HFFc6 (cell line): ENCODE measurements at places on chromosomes 13 and 19. TPM values are rescaled to one million over a fixed set of nuclear protein-coding genes. Genes with fewer than 3 reads are reported as not detected.

NACC1 gene
- 136 to 146 TPM (median 145 TPM) in 3 replicates for total RNA-seq

MADCAM1 gene
- 0.32 to 0.42 TPM (median 0.32 TPM) in 3 replicates for total RNA-seq

ZNF211 gene
- total RNA-seq: 5.8 and 7.5 TPM in 2 replicates

R3HDM4 gene
- total RNA-seq: 51.9 to 55.5 TPM (median 53.4 TPM) in 3 replicates

TNFSF13B gene
- 0.27 to 0.50 TPM (median 0.30 TPM) in 3 replicates for total RNA-seq

LSR gene
- 1.6 to 3.0 TPM (median 1.9 TPM) in 3 replicates for total RNA-seq

DNA sequence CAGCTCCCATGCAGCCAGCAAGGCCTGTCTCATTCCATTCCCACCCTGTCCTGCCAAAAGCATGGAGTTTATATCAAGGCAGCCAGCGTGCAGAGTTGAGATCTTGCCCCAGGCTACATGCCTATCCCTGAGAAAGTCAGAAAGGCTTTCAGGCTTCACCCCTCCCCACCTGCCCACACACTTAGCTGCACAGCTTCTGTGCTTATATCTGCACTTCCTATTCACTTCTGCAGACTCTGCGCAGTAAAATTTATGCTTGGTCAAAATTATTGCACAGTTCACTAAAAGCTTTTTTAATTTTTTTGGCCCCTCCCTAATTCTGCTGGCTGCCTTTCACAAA lies 12.5 kb upstream of the ZNF675 start:
- DNase-seq: no peak
- H3K27ac ChIP-seq: peak overlapping the region; percentile 86
- peak overlapping the region; percentile 46 for H3K4me3 ChIP-seq
- H3K4me1 ChIP-seq: peaks cover 21% of the 10 kb centered on the region

- H3K4me3 ChIP-seq: no peak overlapping the region
- no peaks in the 10 kb centered on the region for H3K27me3 ChIP-seq
- no peak overlapping the region for H3K27ac ChIP-seq
- H3K36me3 ChIP-seq: peaks cover 33% of the 10 kb centered on the region
- H3K4me1 ChIP-seq: peaks cover 64% of the 10 kb centered on the region
- no peak for DNase-seq
Measured at GRCh38 chr13:27130223-27130978, 41.2 kb downstream of the USP12 start.

GRCh38 chr19:1592755-1593500 lies at the start of gene MBD3:
Gene MBD3, minus strand, starts transcription at chr19:1592865. Its CDS starts 234 bp downstream, at chr19:1592631.
- H3K4me3 ChIP-seq: peak within 1 kb of the TSS; percentile 95
- peak; percentile 88 for DNase-seq
- H3K27me3 ChIP-seq: peaks cover 5% of the 10 kb centered on the region
- peaks cover under 1% of the 10 kb centered on the region; the same call in 1 of the 2 replicates for H3K36me3 ChIP-seq
- peaks cover 23% of the 10 kb centered on the region for H3K4me1 ChIP-seq

DNA sequence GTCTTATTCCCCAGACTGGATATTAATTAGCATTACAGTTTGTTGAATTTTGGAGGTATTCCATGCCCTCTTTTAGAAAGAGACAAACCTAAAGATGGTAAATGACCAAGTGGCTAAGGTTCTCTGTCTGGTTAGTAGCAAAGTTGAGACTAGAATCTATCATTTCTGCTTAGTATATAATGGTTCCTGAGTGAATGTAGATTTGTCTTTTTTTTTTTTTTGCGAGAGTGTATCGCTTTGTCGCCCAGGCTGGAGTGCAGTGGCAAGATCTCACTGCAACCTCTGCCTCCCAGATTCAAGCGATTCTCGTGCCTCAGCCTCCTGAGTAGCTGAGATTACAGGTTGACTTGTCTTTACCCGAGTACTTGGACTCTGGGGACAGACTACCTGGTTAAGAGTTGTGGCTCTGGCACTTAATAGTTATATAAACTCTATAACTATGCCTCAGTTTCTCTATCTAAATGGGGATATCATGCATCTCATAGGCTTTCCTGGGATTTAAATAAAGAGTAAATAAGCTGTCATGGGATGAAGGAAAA lies 2.7 kb downstream of the NAA16 start:
- peak overlapping the region; percentile 98 for H3K4me3 ChIP-seq
- H3K27ac ChIP-seq: no peak overlapping the region
- H3K27me3 ChIP-seq: no peaks in the 10 kb centered on the region
- H3K36me3 ChIP-seq: no peaks in the 10 kb centered on the region
- peaks cover 40% of the 10 kb centered on the region for H3K4me1 ChIP-seq
- DNase-seq: no peak

DNA sequence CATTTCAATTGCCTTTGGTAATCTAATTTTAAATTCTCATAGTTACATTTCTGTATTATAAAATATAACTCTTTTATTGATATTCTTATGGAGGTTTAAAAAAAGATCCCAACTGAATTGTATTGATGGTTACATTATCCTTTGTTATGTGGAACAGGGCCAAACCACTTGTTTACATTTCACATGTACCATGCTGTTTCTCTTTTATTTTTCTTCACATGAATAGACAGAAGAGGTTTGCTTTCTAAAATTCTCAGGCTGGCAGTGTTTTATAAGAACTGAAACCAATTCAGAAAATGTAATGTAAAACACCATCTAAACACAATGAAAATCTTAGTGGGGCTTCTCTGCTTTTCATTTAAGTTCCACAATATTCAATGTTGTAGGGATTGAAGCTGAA lies 122.5 kb downstream of the GPC5 start:
- no peaks in the 10 kb centered on the region for H3K27me3 ChIP-seq
- no peak for DNase-seq
- H3K4me3 ChIP-seq: no peak overlapping the region
- H3K36me3 ChIP-seq: no peaks in the 10 kb centered on the region; the same call in 1 of the 2 replicates
- H3K27ac ChIP-seq: no peak overlapping the region

GRCh38 chr13:50758796-50759195 lies 84.7 kb downstream of the DLEU7 start:
- no peak overlapping the region for H3K4me3 ChIP-seq
- H3K27ac ChIP-seq: no peak overlapping the region
- H3K36me3 ChIP-seq: no peaks in the 10 kb centered on the region
- no peak for DNase-seq
- H3K4me1 ChIP-seq: no peaks in the 10 kb centered on the region
- H3K27me3 ChIP-seq: peaks cover 19% of the 10 kb centered on the region

DNA sequence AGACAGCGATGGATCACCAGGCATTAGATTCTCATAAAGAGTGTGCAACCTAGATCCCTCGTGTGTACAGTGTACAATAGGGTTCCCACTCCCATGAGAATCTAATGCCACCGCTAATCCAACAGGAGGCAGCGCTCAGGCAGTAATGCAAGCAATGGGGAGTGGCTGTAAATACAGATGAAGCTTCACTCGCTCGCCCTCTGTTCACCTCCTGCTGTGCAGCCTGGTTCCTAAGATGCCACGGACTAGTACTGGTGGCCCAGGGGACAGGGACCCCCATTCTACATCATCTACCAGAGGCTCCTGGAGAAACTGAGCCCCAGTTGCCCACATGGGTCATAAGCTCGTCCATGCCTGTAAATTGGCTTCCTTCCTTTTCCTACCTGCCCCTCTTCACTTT lies 8.0 kb downstream of the CLEC4M start:
- peaks cover 29% of the 10 kb centered on the region for H3K27me3 ChIP-seq
- no peak for DNase-seq
- peaks cover 8% of the 10 kb centered on the region for H3K4me1 ChIP-seq
- H3K27ac ChIP-seq: no peak overlapping the region
- no peaks in the 10 kb centered on the region for H3K36me3 ChIP-seq

DNA sequence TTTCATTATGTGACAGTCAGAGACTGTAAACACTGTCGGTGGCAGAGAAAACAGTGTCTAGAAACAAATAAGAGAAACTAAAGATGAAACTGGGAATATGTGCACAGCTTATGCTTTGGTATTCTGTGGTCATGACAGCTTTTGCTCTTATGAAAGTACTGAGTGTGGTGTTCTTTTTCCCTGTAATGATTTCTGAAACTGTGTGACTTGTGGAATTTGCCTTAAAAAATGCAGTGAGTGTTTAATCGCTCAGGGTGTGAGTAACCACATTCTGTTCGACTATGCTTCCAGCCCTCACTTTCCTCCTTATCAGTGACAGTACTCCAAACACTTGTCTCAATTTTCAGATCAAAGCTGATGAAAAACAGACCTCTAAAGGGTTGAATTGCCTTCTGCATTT lies 66.9 kb upstream of the DIAPH3 start:
- no peak for DNase-seq
- peaks cover 13% of the 10 kb centered on the region for H3K27me3 ChIP-seq

DNA sequence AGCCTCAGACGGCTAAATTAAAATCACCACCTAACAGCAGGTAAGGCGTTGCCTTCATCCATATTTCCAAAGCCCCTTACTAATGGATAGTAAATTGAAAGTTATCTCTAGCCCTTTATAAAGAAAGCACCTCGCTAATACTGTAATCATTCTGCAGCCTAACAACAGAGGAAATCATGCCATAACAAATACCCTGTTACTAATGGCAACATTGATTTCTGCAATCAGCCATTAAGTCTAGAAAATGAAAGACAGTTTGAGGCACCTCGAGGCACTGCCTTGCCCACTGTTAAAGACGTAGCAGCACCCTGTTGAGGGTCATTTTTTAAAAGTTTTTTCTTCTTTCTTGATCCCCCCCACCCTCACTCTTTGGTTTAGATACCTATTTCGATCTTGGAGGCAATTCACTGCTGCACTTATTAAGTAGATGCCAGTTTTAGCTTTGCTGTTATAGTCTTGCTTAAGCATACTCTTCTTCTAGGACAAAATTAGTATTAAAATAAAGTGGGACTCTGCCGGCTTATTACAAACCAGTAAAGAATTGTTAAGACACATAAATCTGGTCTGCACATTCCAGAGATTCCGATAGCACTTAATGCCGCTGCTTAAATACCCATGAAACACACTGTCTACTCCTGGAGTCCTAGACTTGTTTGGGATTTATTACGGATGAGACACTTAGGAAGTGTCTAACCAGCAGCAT lies 74.8 kb downstream of the ZNF536 start:
- H3K4me1 ChIP-seq: no peaks in the 10 kb centered on the region
- peak; percentile 2 for DNase-seq
- H3K36me3 ChIP-seq: 0 out of 2 replicates have a peak, but pooled peaks cover 5% of the 10 kb centered on the region
- peaks cover 2% of the 10 kb centered on the region; the same call in 1 of the 2 replicates for H3K27me3 ChIP-seq

GRCh38 chr13:79973533-79973963 lies 367.4 kb downstream of the SPRY2 start:
- DNase-seq: no peak
- no peak overlapping the region for H3K4me3 ChIP-seq
- H3K27me3 ChIP-seq: no peaks in the 10 kb centered on the region; the same call in none of the 2 replicates
- peaks cover 30% of the 10 kb centered on the region for H3K36me3 ChIP-seq

DNA sequence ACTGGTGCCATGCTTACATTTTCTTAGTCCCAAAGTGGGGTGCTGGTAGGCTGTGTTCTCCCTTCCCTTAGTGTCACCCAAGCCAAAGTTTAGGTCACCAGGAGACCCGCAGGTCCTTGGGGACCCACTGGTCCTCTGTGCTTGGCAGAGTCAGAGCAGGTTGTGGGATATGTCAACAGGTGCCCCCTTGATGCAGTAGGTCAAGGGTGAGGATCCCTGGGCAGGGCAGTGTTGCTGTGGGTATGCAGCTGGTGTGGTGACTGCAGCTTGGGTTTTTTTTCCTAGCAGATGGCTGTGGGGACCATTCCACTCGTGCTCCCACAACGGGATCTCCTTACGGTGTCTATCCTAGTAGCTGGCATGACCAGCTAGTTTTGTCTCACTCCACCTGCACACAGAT lies 23.7 kb downstream of the NHLRC3 start:
- H3K4me3 ChIP-seq: no peak overlapping the region
- no peak for DNase-seq
- no peaks in the 10 kb centered on the region for H3K4me1 ChIP-seq
- no peaks in the 10 kb centered on the region; the same call in 1 of the 2 replicates for H3K27me3 ChIP-seq
- H3K36me3 ChIP-seq: no peaks in the 10 kb centered on the region
- no peak overlapping the region for H3K27ac ChIP-seq

- H3K4me3 ChIP-seq: peak within 1 kb of the TSS; percentile 81
- peak within 1 kb of the TSS; percentile 55 for H3K27ac ChIP-seq
- H3K36me3 ChIP-seq: peaks cover 13% of the 10 kb centered on the region; the same call in 1 of the 2 replicates
- peaks cover 30% of the 10 kb centered on the region for H3K4me1 ChIP-seq
Measured at GRCh38 chr19:13102666-13103580, at the start of gene LYL1. Gene LYL1, minus strand, starts transcription at chr19:13102858. Its CDS starts 1,687 bp downstream, at chr19:13101171.

DNA sequence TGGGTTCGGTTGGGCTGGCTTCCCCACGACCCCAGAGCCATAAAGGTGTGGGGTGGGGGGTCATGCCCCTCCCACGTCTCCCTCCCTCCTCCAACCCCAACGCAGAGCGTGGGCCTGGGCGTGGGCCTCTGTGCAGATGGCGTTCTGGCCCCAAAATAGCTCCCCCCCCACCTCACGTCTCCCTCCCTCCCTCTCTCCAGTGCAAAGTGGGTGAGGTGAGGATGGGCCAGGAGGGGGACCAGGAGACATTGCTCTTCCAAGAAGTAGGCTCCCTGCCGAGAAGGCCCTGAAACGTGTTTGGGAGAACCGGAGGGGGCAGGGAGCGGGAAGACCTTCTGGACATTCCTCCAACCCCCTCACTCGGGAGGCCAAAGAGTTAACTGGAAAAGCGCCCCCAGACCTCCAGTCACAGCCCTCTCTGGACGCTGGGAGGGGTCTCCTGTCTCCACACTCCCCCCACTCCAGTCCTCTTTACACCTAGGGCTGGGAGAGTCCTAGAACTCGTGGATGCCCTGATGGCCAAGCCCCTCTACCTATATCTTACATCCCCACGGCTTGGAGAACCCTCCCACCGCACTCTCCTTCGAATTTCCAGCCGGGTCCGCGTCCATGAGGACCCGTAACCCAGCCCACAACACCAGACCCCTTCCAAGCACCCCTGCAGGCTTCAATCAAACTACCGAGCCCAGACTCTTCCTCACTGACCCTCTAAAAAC lies 855 bp downstream of the UNC13A start:
- H3K27ac ChIP-seq: no peak overlapping the region
- DNase-seq: no peak
- H3K27me3 ChIP-seq: peaks cover 12% of the 10 kb centered on the region
- H3K4me3 ChIP-seq: peak overlapping the region; percentile 43
- peaks cover 27% of the 10 kb centered on the region for H3K4me1 ChIP-seq

DNA sequence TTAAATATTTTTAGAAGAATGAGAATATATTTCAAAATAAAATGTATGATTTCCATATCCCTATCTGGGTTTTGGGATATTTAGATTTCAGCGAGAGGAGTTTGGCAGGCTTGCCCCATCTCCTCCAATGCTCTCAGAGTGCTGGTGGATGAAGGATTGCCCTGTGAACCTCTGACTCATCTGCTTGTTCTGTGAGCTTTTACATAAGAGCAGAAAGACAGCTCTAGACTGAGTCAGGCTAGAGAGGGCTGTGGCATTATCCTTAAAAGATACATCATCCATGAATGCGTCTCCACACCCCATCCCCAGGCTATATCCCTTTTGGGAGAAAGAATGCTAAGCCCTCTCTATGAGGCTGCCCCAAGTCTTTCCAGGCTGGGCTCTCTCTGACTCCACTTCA lies 190.6 kb downstream of the TUBA3C start:
- H3K27me3 ChIP-seq: no peaks in the 10 kb centered on the region; the same call in 1 of the 2 replicates
- DNase-seq: no peak
- H3K27ac ChIP-seq: no peak overlapping the region
- H3K4me3 ChIP-seq: no peak overlapping the region
- no peaks in the 10 kb centered on the region for H3K4me1 ChIP-seq

GRCh38 chr19:1220976-1221903 lies 15.7 kb downstream of the STK11 start:
- H3K4me3 ChIP-seq: no peak overlapping the region
- DNase-seq: peak; percentile 42
- peaks cover 2% of the 10 kb centered on the region; the same call in 1 of the 2 replicates for H3K27me3 ChIP-seq
- H3K36me3 ChIP-seq: no peaks in the 10 kb centered on the region
- H3K4me1 ChIP-seq: peaks cover 11% of the 10 kb centered on the region
